ENCODE measurements at places on chromosomes 2 and 18.

GRCh38 chr2:44926957-44927356 is 14.5 kb upstream of the SIX3 start:
- no peak for DNase-seq

GRCh38 chr2:162928356-162928755 is 89.8 kb upstream of the KCNH7 start:
- no peak for DNase-seq

DNA sequence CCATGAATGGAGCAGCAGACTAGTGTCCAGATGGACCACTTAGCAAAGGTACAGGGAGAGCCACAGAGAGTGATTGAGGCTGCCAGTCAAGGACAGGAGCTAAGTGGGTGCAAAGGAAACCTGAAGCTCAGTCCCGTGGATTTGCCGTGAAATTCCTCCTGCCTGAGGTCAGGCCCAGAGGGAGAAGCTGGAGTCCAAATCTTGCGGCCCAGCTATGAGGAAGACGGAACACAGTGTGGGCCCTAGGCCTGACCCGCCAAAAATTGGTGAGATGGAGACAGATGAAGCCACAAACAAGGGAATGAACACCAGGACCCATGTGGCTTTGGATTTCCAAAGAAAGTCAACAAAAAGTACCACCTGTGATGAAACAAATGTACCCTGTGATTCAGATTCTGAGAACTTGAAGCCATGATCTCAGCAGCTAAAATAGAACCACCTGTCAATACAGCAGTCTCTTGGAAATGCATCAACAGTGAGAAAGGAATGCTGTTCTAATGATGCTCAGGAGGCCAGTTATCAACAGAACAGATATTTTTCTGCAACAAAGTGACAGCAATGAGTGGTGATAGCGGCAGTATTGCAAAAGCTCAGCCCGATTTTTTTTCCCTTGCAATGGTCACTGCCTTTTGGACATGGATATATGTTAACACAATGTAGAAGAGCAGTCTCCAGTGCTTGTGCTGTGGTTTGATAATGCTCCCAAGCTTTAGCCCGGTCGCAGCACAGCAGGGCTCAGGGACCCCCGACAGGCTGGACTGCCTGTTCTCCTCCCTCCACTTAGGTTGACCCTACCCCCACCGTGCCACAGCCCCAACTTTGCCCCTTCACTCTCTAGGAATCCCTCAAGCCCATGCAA is 10.7 kb downstream of the COL6A3 start:
- no peak for DNase-seq

DNA sequence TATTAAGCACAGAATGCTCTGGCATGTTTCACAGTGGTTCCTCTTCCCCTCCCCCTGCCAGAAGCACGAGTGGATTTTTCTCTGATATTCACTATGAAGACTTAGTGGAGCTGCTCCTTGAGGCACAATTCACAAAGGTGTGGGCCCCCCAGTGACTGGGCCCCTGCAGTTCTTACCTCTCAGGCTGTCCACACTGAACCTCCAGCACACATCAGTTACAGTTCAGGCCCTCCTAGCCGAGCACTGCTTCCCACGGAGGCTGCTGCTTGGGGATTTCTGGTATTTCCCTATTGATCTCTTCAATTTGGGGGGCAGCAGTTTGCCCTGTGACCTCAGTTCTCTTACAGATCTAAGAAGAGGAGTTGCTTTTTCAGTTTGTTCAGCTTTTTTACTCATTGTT is 236.1 kb downstream of the SH3RF3 start:
- DNase-seq = no peak

GRCh38 chr2:191499874-191500565 is 177.9 kb upstream of the NABP1 start:
- DNase-seq = no peak

DNA sequence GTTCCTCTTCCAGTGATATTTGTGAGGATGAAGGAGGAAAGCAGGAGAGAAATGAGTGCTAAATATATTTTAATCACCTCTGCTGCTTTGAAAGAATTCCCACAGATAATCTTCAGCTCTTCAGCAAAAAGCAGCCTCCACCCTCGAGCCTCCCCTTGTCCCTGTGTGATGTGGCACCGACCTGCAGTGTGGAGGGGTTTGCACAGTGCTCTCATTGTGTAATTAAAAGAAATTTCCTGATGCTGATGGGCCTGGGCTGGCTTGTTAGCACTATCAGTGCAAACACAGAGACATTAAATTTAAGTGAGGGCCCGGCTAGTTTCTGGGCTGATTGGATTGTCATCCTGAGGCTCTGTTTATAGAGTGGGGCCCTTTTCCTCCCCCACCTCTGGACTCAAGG is 53.4 kb downstream of the KIF5C start:
- no peak for DNase-seq

DNA sequence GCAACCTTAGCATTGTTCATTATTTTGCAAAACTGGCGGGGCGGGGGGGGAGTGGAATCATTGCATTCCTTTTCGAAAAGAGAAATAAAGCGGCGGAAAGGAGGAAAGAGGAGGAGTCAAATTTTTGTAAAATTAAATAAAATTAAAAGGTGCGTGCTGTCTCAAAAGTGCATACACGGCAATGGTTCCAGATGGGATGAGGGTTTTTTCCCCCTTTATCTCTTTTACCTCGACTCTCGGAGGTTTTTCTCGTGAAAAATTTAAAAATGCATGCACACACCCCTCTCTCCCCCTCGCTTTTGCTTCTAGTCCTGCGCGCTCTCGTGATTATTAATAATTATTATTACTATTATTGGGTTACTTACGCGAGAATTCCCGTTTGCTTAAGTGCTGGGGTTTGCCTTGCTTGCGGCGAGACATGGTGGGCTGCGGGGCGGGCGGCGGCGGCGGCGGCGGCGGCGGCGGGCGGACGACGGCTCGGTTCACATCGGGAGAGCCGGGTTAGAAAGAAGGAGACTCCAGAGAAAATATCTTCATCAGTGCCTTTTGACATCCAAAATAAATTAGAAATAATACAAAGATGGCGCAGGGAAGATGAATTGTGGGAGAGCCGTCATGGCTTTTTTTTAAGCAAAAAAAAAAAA is 481 bp downstream of the BCL11A start:
- no peak for DNase-seq

GRCh38 chr2:124025891-124026434 is 876 bp downstream of the CNTNAP5 start:
- DNase-seq = no peak

Measured in kidney capillary endothelial cell (primary cell).